Fibroblast of lung (primary cell): ENCODE measurements at places on chromosomes 2 and 18.

- no peaks in the 10 kb centered on the region for H3K27me3 ChIP-seq
- no peaks in the 10 kb centered on the region for H3K36me3 ChIP-seq
- no peak overlapping the region for H3K4me3 ChIP-seq
- peak; percentile 12 for DNase-seq
- no peaks in the 10 kb centered on the region for H3K4me1 ChIP-seq
Observed at GRCh38 chr2:29423061-29423666, 307.9 kb downstream of the CLIP4 start.

- H3K27me3 ChIP-seq = no peaks in the 10 kb centered on the region
- no peak for DNase-seq
- no peaks in the 10 kb centered on the region for H3K4me1 ChIP-seq
- no peaks in the 10 kb centered on the region for H3K36me3 ChIP-seq
Observed at GRCh38 chr18:61308795-61309393, 24.3 kb upstream of the CDH20 start.

GRCh38 chr2:99507937-99508818 is 18.4 kb upstream of the REV1 start:
- H3K27me3 ChIP-seq = peaks cover 2% of the 10 kb centered on the region
- H3K4me3 ChIP-seq = no peak overlapping the region
- H3K4me1 ChIP-seq = no peaks in the 10 kb centered on the region
- DNase-seq = no peak

- no peak overlapping the region for H3K4me3 ChIP-seq
- no peaks in the 10 kb centered on the region for H3K36me3 ChIP-seq
- no peak overlapping the region for H3K27ac ChIP-seq
- H3K27me3 ChIP-seq = no peaks in the 10 kb centered on the region
- no peaks in the 10 kb centered on the region for H3K4me1 ChIP-seq
- no peak for DNase-seq
Observed at GRCh38 chr2:207201416-207201815, 35.7 kb upstream of the KLF7 start.

GRCh38 chr2:232420463-232421188 is 14.0 kb downstream of the ALPG start:
- H3K4me1 ChIP-seq = no peaks in the 10 kb centered on the region
- DNase-seq = no peak
- no peak overlapping the region for H3K27ac ChIP-seq
- no peak overlapping the region for H3K4me3 ChIP-seq
- peaks cover 50% of the 10 kb centered on the region for H3K27me3 ChIP-seq
- H3K36me3 ChIP-seq = no peaks in the 10 kb centered on the region

DNA sequence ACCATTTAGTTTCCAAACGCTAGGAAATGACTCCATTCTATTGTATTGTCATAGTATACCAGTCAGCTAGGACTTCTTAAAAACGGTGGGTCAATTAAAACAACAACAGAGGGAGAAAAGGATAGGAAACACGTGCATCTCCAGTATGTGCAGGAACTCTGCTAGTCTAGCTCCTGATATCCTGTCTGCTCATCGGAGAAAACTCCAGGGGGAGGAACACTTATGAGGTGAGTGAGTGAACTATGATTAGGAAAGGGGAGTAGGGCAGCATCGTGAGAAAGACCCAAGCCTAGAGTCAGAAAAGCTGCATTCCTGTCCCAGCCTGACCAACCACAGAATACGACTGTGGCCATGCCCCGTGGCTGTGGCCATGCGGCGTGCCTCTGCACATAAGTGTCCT is 34.2 kb downstream of the DTNB start:
- no peak overlapping the region for H3K4me3 ChIP-seq
- DNase-seq = no peak
- no peak overlapping the region for H3K27ac ChIP-seq
- H3K4me1 ChIP-seq = no peaks in the 10 kb centered on the region
- H3K27me3 ChIP-seq = no peaks in the 10 kb centered on the region

- no peaks in the 10 kb centered on the region for H3K36me3 ChIP-seq
- no peaks in the 10 kb centered on the region for H3K27me3 ChIP-seq
- no peak overlapping the region for H3K4me3 ChIP-seq
Observed at GRCh38 chr2:70094978-70095719, 7.9 kb downstream of the PCBP1 start.

GRCh38 chr2:11019614-11020013 is 107.9 kb downstream of the KCNF1 start:
- H3K36me3 ChIP-seq = no peaks in the 10 kb centered on the region
- peaks cover 23% of the 10 kb centered on the region for H3K27me3 ChIP-seq
- no peak overlapping the region for H3K4me3 ChIP-seq
- no peaks in the 10 kb centered on the region for H3K4me1 ChIP-seq

- no peak for DNase-seq
- no peaks in the 10 kb centered on the region for H3K36me3 ChIP-seq
Observed at GRCh38 chr2:235311044-235311443, 182.8 kb upstream of the AGAP1 start.

DNA sequence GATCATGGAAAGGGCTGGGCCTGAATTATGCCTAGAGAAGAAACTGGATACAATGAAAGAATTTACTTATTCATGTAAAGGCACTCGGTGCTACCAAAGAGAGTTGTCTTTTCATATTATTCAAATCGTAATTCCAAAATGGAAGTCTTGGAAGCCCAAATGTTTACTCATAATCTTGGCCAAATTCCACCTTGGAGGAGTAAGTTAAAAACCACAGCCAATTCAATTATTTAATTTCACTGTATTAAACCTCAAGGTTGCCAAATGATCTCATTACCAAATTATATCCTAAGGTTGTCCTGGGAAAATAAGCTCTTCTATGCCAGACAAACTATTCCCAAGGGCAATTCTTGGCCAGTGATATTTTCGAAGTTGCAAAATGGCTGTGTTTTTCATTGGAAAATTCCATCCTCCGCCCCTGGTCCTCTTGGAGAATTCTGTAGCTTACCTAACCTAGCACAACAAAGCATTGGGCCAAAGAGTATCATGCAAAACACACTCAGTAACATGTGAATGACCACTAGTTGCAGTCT is 11.1 kb upstream of the VPS4B start:
- H3K4me3 ChIP-seq = no peak overlapping the region
- no peaks in the 10 kb centered on the region for H3K36me3 ChIP-seq
- no peak overlapping the region for H3K27ac ChIP-seq
- peaks cover 2% of the 10 kb centered on the region for H3K27me3 ChIP-seq
- no peaks in the 10 kb centered on the region for H3K4me1 ChIP-seq
- DNase-seq = no peak

DNA sequence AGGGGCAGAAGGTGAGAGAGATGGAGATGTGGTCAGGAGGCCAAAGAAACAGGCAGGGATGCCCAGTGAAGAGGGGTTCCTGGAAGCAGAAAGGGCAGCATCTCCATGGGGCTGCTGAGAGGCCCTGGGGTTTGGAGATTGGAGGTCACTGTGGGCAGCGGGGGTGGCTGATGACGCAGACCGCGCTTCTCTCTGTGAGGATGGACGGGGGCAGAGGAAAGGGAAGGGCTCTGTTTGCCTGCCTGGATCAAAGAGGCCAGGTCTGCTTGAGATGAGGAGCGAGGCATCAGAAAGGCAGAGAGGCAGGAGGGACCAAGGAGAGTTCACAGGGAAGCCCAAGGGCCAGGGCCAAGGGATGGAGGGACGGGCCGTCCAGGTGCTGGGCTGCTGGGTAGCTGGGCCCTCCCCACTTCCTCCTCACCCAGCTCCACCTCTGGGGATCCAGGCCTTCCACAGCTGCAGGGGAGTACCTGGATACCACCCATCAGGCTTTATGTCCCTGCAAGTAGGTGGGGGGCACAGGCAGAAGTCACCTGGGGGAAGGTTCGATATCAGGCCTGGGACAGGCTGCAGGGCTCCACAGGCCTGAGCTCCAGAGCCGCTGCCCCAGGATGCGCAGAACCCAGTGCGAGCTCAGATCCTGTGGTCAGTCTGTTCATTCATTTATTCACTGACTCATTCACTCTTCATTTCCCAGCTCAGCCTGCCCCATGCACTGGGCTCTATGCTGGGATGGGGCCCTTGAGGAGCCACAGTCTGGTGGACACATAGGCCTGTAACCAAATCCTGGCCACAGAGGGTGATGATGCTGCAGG is 30.6 kb downstream of the ADRA2B start:
- H3K27me3 ChIP-seq = peaks cover 3% of the 10 kb centered on the region
- no peak overlapping the region for H3K4me3 ChIP-seq
- DNase-seq = no peak
- H3K27ac ChIP-seq = no peak overlapping the region
- no peaks in the 10 kb centered on the region for H3K36me3 ChIP-seq
- H3K4me1 ChIP-seq = no peaks in the 10 kb centered on the region

GRCh38 chr2:74739733-74740241 is 85.7 kb downstream of the SEMA4F start:
- H3K27me3 ChIP-seq = no peaks in the 10 kb centered on the region
- no peak overlapping the region for H3K4me3 ChIP-seq
- peak overlapping the region; percentile 67 for H3K27ac ChIP-seq
- peaks cover 22% of the 10 kb centered on the region for H3K4me1 ChIP-seq
- no peak for DNase-seq
- H3K36me3 ChIP-seq = no peaks in the 10 kb centered on the region

GRCh38 chr2:128038411-128038810 is 10.6 kb upstream of the SAP130 start:
- no peak overlapping the region for H3K27ac ChIP-seq
- H3K4me1 ChIP-seq = no peaks in the 10 kb centered on the region
- H3K27me3 ChIP-seq = no peaks in the 10 kb centered on the region
- DNase-seq = no peak

GRCh38 chr2:8049851-8050571 is 631.8 kb upstream of the ID2 start:
- H3K4me3 ChIP-seq = no peak overlapping the region
- no peaks in the 10 kb centered on the region for H3K27me3 ChIP-seq
- no peak for DNase-seq
- no peaks in the 10 kb centered on the region for H3K36me3 ChIP-seq

DNA sequence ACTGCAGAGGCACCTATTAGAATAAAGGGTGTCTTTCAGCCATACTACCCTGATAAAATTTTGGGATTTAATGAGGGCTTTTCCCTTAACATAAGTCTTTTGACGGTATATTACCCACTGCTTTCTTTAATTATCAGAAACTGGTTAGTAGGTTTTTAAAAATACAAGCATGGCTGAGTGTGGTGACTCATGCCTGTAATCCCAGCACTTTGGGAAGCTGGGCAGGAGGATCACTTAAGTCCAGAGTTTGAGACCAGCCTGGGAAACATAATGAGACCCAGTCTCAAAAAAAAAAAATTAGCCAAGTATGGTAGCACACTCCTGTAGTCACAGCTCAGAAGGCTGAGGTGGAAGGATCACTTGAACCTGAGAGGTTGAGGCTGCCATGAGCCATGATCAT is 16.1 kb downstream of the CPSF3 start:
- no peak overlapping the region for H3K4me3 ChIP-seq
- H3K4me1 ChIP-seq = peaks cover 10% of the 10 kb centered on the region
- H3K36me3 ChIP-seq = peaks cover 7% of the 10 kb centered on the region

GRCh38 chr18:31819106-31819924 is 58.6 kb upstream of the SLC25A52 start:
- H3K27ac ChIP-seq = no peak overlapping the region
- no peak overlapping the region for H3K4me3 ChIP-seq
- H3K36me3 ChIP-seq = no peaks in the 10 kb centered on the region
- DNase-seq = peak; percentile 65
- no peaks in the 10 kb centered on the region for H3K27me3 ChIP-seq
- H3K4me1 ChIP-seq = no peaks in the 10 kb centered on the region

DNA sequence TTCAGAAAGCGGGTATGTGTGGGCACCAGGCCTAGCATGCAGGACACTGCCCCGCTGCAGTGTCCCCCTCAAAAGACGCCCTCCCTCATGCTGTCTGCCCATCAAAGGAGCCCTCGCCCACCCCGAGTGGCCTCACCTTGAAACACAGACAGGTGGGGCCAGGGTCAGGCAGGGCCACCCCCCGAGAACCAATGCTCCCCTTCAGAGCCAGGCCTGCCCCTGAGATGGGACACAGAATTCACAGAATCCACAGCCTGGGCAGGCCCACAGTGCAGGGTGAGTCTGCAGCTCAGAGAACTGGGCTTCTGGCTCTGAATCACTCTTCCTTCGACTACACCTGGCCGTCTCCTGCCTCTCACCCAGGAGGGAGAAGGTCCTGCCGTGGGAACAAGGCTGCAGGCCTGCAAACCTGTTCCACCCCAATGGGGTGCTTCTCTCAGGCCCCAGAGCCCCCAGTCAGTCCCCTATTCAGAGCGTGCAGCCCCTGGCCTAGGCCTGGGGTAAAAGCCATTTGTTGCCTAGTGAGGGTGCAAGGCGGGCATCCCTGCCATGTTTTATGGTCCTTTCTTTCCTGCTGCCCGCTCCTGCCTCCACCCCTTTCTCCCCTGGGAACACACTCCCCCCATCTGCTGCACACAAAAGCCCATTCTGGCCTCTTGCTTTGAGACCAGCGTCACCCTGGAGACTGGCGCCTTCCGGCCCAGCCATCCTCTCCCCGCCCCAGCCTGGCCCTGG is 11.3 kb upstream of the ARHGEF4 start:
- H3K27ac ChIP-seq = no peak overlapping the region
- H3K4me3 ChIP-seq = no peak overlapping the region
- H3K4me1 ChIP-seq = no peaks in the 10 kb centered on the region
- DNase-seq = no peak
- no peaks in the 10 kb centered on the region for H3K27me3 ChIP-seq
- no peaks in the 10 kb centered on the region for H3K36me3 ChIP-seq

DNA sequence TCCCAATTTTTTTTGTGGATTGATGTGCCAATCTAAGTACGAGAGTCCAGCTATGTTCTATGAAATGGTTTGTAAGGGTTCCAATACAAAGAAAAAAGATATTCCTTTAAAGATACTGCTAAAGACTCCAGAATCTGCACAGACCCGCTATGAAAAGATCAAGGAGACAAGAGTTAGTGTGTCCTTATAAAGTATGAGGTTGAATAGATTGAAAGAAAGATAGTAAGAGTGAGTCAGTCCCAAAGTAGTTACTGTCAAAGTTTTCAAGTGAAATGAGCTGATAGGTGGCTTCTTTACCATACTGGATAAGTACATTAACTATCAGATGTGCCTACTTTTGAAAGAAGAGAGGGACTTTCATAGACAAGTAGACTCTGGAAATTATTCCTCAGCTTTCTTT is 17.9 kb upstream of the EHBP1 start:
- H3K4me1 ChIP-seq = no peaks in the 10 kb centered on the region
- no peak for DNase-seq
- H3K27me3 ChIP-seq = no peaks in the 10 kb centered on the region

- H3K27me3 ChIP-seq = no peaks in the 10 kb centered on the region
- no peaks in the 10 kb centered on the region for H3K4me1 ChIP-seq
- no peak overlapping the region for H3K27ac ChIP-seq
- DNase-seq = peak; percentile 28
Observed at GRCh38 chr2:29663268-29663667, 258.1 kb downstream of the ALK start.

DNA sequence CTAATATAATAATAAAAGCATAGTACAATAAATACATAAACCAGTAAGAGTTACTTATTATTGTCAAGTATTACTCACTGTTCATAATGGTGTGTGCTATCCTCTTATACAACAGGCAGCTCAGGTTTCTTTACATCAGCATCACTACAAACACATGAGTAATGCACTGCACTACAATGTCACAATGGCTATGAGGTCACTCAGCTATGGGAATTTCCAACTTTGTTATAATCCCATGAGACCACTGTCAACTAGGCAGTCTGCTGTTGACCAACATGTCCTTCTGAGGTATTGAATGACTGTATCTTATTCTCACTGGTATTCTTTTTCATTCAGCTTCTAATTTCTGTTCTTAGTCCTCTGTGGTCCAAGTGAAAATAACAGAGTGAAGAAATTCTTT is 250.4 kb upstream of the DSEL start:
- H3K27me3 ChIP-seq = no peaks in the 10 kb centered on the region
- H3K4me3 ChIP-seq = no peak overlapping the region
- H3K4me1 ChIP-seq = peaks cover 6% of the 10 kb centered on the region
- H3K36me3 ChIP-seq = no peaks in the 10 kb centered on the region

GRCh38 chr18:22847867-22848451 is 85.2 kb upstream of the RBBP8 start:
- no peak overlapping the region for H3K27ac ChIP-seq
- H3K27me3 ChIP-seq = no peaks in the 10 kb centered on the region
